ENCODE measurements at places on chromosomes 5 and 9.
A peak's percentile ranks its signal among the peaks of the same experiment; 100 is the strongest.

DNA sequence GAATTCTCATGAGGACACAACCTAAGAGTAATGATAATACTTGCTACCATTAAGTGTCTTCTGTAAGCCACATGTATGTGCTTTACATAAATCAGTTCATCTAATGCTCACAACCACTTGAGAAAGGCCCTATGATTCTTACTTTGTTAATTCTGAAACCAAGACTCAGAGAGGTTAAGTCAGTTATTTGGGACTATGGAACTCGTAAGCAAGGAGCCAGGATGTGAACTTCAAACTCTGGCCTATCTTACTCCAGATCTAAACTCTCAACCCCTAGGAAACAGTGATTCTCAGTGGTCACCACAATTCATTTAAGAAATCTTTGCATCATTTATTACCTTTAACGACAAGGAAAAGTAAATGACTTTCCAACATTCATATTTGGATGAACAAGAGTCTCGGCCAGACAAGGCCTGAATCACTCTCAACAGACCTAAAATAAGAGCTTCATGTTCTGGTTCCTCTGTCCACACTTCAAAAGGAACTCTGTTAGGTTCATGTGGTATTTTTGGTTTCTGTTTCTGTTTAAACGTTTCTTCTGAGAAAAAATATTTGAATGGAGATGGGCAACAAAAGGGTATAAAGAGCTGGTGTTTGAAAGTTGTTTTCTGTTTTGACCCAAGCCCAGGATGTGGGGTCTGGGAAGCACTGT lies 104.8 kb downstream of the LPAR1 start:
- DNase-seq = no peak

GRCh38 chr9:21589344-21590056 lies 107.4 kb upstream of the IFNE start:
- no peak for DNase-seq

- peak; percentile 42 for DNase-seq
Observed at GRCh38 chr9:128072144-128073021, 4.4 kb downstream of the SLC25A25 start.

- DNase-seq = no peak
Observed at GRCh38 chr5:8714861-8715260, 831.0 kb downstream of the SEMA5A start.

GRCh38 chr9:7118633-7119032 lies 360.9 kb downstream of the KDM4C start:
- DNase-seq = peak; percentile 12

DNA sequence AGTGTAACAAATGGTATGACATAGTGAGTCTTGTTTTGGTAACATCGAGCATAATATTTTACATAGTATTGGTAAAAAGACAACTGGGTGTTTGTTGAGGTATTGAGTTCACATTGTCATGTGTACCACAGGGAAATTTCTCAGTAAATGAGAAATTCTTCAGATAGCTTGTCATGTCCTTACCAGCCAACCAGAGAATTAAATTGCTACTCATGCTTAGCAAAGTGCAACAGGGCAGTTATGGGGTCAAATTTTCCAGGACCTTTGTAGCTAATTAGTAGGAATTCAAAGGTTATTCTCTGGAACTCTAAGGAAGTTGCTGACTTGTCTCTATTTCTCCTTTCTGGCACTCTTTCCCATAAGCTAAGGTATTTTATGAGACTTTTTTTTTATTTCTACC lies 595.7 kb downstream of the EFNA5 start:
- DNase-seq = peak; percentile 87

DNA sequence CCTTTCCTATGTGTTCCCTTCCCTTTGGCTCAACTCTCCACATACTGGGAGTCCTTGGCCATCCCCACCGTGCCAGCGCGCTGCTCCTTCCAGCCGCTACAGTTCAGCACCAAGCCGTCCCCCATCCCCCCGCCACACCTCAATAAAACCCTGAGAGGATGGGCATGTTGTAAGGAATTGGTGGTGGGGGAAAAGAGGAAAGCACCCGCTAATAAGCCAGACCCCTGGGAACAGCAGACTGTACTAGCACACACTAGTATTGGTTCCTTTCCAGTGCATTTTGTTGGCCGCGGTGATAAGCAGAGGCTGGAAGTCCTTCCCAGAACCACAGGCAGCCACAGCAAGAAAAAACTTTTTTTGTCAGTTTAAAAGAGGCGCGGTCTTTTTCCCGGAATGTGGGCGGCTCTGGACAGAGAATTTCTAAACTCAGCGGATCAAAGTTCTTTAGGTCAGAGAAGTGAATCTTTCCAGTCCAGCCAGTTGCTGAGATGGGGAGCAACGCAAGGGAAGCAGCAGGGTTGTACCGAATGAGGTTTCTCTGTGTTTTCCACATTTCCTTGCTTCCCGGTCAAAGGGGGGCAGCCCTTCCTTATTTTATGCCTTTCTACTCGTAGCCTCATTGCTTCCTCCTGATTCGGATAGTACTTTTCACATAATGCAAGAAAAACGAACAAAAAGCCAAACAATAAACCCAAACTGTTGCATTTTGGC lies 2.1 kb downstream of the CHSY3 start:
- DNase-seq = peak; percentile 4

GRCh38 chr5:156589946-156590216 lies 260.2 kb upstream of the PPP1R2B start:
- DNase-seq = no peak

DNA sequence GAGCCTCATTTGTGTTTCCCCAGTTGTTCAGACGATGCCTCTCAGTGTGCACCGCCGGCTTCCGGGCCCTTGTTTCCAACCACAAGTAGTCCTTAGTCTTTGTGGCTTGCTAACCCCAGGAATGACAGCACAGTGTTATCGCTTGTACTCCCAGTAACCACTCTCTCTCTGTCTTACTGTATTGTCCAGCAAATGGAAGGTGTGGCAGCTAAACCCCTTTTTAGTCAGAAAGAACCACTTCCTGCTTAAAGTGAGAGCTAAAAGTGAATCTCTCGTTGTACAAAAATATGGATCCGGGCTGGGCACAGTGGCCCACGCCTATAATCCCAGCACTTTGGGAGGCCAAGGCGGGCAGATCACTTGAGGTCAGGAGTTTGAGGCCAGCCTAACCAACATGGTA lies 61.3 kb downstream of the ENC1 start:
- peak; percentile 33 for DNase-seq

GRCh38 chr9:33293782-33294181 lies 3.5 kb downstream of the NFX1 start:
- DNase-seq = no peak

DNA sequence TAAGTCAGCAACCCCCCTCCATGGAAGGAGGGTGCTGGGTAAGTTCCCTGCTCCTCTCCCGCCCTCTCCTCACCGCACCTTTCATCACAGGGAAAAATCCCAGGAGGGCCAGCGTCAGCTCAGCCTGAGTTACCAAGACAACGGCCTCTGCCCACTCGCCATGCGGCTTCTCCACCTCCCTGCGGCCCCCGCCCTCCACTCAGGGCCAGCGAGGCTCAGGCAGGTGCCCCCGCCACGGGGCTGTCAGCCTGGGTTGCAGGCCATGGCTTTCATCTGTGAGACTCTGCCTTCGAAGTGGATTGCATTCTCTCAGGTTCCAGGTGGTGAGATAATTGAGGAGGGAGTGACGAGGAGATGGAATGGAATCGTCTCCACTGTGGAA lies 27.2 kb upstream of the LAMC3 start:
- no peak for DNase-seq

GRCh38 chr5:145945620-145946111 lies 9.3 kb downstream of the SH3RF2 start:
- peak; percentile 22 for DNase-seq

DNA sequence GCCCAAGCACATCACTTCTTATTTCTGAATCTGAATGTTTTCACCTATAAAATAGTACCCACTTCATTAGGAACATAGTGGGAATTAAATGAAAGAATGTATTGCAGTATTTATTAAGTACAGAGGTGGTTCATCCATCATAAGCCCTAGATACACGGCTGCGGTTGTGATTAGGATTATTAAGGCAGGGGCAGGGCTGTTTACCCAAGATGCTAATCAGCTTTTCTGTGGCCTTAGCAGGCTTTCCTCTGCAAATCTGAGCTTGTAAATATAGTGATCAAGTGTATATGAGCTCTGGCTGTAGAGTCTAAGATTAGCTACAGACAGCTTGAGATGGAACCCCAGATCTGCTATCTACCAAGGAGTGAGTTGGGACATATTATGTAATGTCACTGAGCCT lies 124.1 kb upstream of the ADRA1B start:
- DNase-seq = no peak

GRCh38 chr9:14272927-14273528 lies 40.9 kb downstream of the NFIB start:
- DNase-seq = peak; percentile 34

DNA sequence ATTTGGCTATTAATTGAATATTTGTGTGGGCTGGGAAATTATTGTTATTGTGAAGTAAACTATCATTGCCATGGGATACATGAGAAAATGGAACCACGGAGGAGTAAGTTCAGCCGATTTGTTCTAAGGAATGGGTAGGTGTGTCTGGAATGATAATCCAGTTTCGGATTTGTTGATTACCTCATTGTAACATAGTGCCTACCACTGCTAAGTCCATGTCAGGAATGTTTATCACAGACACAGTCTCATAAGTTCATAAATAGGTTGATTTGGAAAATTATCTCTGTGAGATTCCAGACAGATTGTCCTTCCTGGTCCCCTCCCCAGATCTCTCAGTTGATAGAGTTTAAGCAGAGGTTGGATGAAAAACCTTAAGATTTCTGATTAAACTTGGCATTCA lies 78.1 kb upstream of the MAST4 start:
- no peak for DNase-seq

DNA sequence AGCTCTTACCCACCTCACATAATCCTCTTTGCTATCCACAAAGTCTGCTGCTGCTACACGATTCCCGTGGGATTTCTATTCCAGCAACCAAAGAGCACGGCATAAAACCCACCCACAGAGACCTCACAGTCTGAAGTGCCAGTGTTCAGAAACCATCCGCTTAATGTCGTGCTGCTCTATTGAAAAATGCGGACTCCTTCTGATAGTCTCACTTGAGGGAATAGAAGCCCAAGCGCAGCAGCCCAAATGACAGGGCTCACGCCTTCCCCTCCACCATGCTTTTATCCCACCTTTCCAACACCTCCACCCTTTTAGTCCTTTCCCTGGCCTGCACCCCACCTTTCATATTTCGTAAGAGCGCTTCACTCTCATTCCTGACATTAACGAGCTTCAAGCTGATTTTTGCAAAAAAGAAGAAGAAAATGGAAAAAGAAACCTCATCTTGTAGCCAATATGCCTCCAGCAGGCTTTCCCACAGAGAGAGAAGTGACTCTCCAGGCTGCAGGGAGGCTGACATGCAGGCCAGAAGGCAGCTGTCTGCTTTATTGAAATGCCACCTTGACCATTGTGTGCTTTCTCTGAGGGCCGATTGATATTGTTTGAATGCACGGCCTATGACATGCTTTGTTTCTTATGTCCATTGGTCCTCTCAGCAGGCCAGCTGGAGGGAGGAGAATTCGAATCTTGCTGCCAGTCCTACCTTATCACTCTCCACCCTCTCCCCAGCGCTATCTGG lies 70.6 kb upstream of the PCSK1 start:
- DNase-seq = no peak

DNA sequence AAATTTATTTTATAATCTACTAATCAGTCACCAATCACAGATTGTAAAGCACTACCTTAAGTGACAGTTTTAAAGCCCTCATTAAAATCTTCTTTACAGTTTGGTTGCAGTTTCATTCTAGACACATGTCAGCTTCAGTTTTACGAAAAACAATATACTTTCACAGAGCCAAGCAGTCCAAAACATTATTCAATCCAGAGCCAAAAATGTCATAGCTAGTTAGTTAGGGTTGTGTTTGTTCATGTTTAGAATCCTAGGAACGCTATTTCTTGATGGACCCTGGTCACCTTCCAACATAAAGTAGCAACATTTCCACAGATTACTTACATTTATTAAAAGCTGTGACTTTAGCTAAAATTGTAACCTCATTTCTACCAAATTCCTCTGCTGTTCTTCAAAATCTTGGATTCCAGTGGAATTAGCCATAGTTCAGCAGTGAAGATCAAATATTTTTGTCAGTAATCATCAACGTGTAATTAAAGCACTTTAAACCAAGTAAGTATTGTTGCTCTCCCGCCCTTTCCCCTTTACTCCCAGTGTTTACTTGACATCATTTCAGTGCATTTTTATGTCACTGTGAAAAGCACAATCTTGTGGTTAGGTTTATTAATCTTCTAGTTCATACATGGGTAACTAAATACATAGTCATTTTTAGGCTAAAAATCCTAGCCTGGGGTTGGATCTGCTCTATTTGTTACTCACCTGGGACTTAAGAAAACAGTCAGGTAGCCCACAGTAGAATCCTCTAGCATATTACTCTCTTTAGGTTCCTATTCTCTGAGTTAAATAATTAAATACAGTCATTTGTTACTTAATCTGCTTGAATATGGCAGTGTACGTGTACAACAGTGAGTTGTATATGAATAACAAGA lies 74.3 kb downstream of the NIPBL start:
- DNase-seq = peak; percentile 65

DNA sequence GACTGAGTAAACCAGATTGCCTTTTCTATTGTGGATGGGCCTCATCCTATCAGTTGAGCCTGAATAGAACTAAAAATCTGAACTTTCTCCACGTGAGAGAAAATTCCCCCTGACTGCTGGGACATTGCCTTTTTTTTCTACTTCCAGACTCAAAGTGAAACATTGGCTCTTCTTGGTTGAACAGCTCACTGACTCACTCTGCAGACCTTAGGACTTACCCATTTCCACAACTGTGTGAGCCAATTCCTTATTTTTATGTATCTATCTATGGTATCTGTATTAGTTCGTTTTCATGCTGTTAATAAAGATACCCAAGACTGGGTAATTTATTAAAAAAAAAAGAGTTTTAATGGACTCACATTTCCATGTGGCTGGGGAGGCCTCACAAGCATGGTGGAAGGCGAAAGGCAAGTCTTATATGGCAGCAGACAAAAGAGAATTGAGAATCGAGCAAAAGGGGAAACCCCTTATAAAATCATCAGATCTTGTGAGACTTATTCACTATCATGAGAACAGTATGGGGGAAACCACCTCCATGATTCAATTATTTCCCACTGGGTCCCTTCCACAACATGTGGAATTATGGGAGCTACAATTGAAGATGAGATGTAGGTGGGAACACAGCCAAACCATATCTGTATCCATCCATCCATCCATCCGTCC lies 306.7 kb upstream of the SLC24A2 start:
- peak; percentile 3 for DNase-seq

- no peak for DNase-seq
Observed at GRCh38 chr5:10607666-10608073, 43.8 kb downstream of the ANKRD33B start.

GRCh38 chr9:94948567-94949235 lies 222.2 kb downstream of the AOPEP start:
- DNase-seq = peak; percentile 50

DNA sequence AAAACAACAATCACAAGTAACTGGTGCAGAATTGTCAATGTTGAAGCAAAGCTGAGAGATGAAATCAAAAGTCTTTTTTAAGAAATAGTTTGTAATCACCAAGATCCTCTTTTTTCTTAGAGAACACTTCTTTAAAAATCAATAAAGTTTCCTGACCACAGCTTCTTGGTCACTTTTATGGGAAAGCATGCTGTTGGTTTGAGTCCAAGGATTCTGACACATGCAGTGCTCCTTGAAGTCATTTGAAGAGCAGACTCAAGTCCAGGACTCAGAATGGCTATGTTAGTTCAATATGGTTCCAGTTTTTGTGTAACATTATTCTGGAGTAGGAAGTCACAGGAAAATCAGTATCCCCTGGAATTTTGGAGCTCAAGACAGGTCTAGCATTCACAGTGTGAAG lies 480.6 kb downstream of the NR2F1-AS1 start:
- peak; percentile 36 for DNase-seq

- no peak for DNase-seq
Observed at GRCh38 chr5:98599016-98599415, 174.4 kb upstream of the RGMB start.
